Fibroblast of upper back skin (primary cell): ENCODE measurements at places on chromosomes 6 and 20.
A peak's percentile ranks its signal among the peaks of the same experiment; 100 is the strongest.

DNA sequence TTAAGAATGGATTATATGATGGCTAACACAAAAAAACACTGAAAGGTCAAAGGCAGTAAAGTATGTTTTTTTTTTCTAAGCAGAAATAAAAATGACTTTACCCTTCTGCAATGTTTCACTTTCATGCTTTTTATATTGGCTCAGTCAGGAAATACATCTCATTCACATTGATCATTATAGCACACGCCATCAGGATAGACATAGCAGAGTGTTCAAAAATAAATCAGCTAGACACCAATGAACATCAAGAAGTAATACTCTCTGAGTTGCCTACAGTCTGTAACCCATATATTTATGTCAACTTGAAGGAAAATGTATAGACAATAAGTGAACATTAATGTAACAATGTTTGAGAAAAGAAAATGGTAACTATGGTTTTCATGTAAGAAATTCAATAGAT, 535.2 kb upstream of the EPHA7 start:
- no peak for DNase-seq

- no peak for DNase-seq
Measured at GRCh38 chr6:107707346-107708275, 116.5 kb downstream of the SCML4 start.

DNA sequence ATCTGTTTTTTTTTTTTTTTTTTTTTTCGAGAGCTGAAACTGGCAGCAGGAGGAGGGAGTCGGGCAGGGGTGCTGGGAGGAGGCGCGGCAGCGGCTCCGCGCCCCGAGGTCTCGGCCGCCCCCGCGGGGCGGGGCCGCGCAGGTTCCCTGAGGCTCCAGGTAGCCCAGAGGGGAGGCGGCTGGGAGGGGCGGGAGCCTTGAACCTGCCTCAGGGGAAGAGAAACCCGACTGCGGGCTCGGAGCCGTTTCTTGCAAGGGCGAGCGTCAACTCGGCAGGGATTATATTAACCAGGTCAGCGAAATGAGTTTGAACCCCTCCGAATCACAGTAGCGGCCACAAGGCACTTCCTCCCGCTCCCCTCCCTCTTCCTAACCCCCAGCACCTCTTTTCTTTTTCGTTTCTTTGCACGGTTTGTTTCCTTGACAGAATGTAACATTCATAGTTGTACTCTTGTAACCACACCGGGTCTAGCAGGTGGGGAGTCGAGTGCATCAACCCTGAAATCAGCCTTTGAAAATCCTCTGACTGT, 2.0 kb downstream of the MYB start:
- DNase-seq = no peak

GRCh38 chr6:155380666-155381332, 66.5 kb upstream of the TFB1M start:
- DNase-seq = no peak

DNA sequence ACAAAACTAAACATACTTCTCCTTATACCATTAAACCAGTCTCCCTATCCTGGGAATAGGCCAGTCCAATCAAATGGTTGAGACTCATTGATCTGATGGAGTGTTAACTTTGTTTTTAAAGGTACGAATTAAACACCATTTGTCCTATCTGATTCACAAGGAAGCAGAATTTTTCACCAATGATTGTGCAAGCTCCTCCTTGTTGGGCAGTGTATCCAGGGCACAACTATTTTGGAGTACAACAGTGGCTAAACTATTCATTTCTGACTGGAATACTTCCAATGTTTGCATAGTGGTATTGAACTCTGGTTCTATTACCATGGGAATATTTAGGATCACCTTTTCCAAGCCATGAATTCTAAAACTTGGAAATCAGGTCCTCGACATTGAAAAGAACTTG, 5.4 kb upstream of the PPP1R3G start:
- no peak for DNase-seq

DNA sequence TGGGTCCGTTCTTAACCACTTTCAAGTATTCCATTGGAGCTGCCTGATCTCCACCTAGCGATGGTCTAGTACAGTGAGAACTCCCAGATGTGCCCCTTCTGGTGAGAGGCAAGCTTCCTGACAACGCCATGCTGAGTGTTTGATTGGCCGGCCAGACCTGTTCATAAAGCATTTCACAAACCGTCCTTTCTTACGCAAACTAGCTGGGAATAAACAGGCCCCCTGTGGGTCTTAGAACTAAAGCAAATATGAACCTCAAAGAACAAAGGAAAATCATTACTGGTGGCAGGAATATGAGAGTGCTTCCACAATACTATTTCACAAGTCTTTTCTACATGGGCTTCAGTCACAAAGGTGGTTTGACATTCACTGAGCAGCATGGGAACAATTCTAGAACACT, 15.6 kb upstream of the GCNT2 start:
- no peak for DNase-seq

DNA sequence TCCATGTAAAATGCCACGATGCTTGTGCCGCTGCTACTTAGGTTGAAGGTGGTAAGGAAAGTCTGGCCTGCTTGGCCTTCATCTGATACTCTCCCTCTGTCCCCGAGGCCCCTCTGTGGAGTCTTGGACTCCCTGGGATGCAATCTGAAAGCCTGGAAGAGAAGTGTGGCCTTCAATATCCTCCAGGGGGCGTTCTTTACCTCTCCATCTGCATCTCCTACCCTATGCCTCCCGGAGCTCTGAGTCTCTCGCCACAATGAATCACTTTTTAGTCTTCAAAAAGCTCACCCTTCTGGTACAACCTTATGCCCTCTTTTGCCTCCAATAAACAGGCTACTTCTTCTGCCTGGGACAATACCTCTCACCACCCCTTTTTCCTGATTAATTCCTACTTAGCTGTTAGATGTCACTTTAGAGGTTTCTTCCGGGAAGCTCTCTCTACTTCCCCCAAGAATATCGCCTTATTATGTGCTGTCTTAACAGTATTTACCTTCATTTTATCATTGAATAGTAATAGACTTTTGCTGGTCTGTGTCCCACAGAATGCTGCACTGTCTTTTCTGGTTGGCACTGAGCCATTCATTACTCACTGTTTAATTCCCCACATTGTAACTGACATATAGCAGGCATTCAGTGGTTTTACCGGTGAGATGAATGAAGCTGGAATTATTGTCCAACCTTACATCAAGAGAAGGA, 13.9 kb upstream of the ATG5 start:
- DNase-seq = peak; percentile 77

- peak; percentile 3 for DNase-seq
Measured at GRCh38 chr6:167140589-167141474, 16.9 kb downstream of the GPR31 start.

- DNase-seq = no peak
Measured at GRCh38 chr6:24899997-24900325, 35.8 kb downstream of the RIPOR2 start.

- no peak for DNase-seq
Measured at GRCh38 chr6:166267526-166267925, 40.7 kb downstream of the PRR18 start.

GRCh38 chr6:45504947-45505346, 127.2 kb upstream of the SUPT3H start:
- DNase-seq = peak; percentile 72

DNA sequence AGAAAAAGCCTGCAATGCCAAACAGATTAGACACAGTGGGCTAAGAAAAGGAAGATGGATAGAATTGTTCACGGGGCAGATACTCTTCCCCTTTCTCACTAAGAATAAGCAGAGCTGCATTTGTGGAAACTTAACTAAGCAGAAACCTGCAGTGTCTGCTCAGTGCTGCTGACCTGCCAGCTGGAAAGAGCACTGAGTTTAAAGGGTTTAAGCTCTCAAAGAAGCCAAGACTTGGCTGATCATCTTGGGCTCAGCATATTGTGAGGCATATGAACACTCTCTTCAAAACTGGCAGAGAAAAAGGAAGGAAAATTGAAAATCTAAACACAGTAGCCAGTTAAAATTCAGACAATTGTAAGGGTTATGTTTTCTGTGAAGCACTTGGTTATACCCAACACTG, 711.1 kb upstream of the EPHA7 start:
- no peak for DNase-seq

DNA sequence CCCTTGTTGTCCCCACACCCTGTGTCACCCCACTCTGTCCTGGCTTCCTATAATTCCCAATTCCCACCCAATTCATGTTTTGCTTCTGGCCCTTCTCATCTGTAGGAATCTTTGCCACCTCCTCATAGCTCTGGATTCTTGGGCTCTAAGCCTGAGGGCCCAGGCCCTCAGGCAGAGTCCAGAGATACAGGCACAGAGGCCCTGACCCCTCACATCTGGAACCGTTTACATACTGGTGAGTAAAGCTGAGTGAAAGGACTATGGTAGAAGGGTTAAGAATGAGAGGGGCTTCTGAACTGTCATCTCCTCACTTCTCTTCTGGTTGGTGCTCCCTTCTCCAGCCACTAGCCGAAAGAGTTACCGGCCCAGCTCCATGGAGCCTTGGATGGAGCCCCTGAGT, 13.6 kb downstream of the PRRC2A start:
- DNase-seq = no peak

GRCh38 chr6:84139311-84139710, 88.1 kb downstream of the CEP162 start:
- DNase-seq = no peak

DNA sequence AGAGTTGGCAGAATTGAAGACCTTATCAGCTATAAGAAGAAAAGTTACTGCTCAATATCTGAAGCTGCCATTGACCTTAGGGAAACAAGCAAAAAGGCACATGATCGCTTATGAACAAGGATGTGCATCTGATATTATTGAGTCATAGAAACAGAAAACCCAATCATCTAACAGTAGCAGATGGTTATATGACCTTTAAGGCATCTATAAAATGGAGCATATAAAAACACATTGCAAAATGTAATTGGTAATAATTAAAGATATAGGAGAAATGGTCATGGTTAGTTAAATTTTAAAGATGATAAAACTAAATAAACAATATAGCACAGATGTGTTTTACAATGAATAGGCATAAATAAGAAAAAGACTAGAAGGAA, 260.1 kb upstream of the TAB2 start:
- no peak for DNase-seq

DNA sequence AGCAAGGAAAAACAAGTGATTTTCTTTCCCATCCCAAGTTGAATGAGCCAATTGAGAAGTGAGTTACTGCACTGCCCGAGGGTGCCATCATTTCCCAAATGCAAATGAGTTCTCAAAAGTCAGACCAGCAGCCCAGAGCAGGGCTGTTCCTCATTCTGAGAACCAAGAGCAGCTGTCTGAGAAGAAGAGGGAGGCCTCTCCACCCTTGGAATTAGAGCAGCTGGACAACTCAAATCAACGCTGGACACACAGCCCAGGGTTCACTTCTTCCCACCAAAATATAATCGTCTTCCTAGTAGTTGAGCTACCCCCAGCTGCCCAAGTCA, 4.6 kb upstream of the PREX1 start:
- DNase-seq = no peak

- DNase-seq = no peak
Measured at GRCh38 chr20:30419466-30419865, 838.0 kb upstream of the DEFB115 start.

DNA sequence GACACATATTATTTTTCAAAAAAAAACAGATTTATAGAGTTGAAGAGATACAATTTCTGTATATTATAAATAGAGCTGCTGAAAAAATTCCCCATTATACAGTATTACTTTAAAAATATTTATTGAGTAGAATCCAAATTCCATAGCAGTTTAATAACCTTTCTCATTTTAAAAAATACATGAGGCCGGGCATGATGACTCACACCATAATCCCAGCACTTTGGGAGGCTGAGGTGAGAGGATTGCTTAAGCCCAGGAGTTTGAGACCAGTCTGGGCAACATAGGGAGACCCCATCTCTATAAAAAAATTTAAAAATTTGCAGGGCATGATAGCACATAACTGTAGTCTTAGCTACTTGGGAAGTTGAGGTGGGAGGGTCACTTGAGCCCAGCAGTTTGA, 13.0 kb downstream of the ATRN start:
- DNase-seq = peak; percentile 31

- DNase-seq = no peak
Measured at GRCh38 chr6:36844232-36845170, 5.3 kb upstream of the CPNE5 start.

- DNase-seq = no peak
Measured at GRCh38 chr6:11968241-11968806, 43.8 kb upstream of the HIVEP1 start.

- DNase-seq = no peak
Measured at GRCh38 chr6:20340068-20340848, 61.4 kb upstream of the E2F3 start.

- no peak for DNase-seq
Measured at GRCh38 chr6:88916615-88917208, 46.7 kb downstream of the RNGTT start.

GRCh38 chr6:43509984-43510826, at the start of gene LRRC73:
Gene LRRC73, minus strand, starts transcription at chr6:43510346. Its CDS starts 561 bp downstream, at chr6:43509785.
- DNase-seq = peak; percentile 71

DNA sequence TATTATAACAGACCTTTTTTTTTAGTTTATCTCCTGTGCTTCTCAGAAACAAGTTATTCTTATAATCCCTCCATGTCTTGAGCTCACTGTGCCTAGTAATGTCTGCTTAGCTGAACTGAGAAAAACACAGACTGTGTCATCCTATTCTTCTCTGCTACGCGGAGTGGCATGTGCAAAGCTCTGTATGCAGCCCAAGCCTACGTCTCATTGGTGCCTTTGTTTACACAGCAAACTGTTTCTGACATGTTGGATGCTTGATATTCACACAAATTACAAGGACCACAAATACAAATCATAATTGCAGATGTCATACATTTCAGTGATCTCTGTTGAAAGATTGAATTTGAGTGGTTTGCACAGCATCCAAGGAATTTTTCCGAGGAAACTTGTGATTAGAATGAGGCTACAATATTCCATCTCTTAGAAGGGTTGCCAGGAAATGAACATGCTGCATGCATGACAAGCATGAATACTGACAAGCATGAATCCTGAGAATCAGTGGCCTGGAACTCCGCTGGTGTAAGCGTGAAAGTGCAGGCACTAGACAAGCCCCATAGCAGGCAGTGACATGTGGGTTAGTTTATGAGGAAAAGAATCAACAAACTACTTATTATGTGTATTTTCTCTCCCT, 128.4 kb upstream of the SGK1 start:
- DNase-seq = peak; percentile 88

GRCh38 chr6:56407883-56408410, 160.6 kb upstream of the COL21A1 start:
- DNase-seq = no peak

DNA sequence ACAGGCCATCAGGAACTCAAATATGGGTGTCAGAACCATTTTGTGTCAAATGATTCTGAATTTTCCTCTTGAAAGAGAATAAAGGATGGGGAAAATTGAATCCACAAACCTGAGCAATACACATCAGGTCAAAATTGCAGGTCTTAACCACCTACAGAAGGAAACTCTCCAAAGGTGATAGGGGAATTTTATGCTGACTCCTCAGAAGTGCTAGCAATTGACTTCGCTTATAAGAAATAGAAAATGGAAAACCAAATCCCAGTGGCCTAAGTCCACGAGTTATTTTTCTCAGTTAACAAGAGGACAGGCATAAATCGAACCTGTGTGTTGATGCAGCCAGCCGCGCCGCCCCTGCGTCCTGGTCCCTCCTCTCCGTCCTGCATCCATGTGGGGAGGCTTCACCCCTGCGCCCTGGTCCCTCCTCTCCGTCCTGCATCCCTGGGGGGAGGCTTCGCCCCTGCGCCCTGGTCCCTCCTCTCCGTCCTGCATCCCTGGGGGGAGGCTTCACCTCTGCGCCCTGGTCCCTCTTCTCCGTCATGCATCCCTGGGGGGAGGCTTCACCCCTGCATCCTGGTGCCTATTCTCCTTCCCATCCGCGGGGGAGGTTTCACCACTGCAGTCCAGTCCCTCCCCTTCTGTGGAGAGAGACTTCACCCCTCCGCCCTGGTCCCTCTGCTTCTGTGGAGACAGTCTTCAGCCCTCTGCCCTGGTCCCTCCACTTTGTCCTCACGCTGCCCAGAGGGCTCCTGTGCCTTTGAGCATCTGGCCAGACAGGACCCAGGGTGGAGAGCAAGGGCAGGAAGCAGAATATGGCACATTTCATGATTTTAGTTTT, 230.3 kb downstream of the SMOC2 start:
- no peak for DNase-seq
